AG08395 (cell line): ENCODE measurements at places on chromosomes 1 and 21.
A peak's percentile ranks its signal among the peaks of the same experiment; 100 is the strongest.

- DNase-seq: no peak
Observed at GRCh38 chr1:99252630-99253029, 11.7 kb upstream of the PLPPR4 start.

DNA sequence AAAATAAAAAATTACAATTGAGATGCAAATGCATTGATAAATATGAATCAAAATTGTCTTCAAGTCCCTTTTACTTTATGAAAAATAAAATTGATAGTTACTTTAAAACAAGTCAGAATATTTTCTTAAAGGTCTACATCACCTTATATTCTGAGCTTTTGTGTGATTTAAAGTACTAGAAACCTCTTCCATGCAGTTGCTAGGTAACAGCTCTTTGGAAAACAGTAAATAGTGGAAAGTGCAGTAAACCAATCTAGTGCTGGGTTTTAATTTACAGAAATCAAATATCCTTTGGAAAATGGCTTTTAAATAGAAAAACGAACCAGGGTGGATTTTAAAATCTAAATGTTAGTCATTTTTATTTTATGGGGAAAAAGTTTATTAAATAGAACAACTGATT lies 227.9 kb downstream of the KCNT2 start:
- DNase-seq: no peak

GRCh38 chr21:35601211-35601610 lies 459.1 kb downstream of the SETD4 start:
- no peak for DNase-seq

GRCh38 chr21:44426663-44427191 lies 28.6 kb upstream of the LRRC3 start:
- DNase-seq: no peak

DNA sequence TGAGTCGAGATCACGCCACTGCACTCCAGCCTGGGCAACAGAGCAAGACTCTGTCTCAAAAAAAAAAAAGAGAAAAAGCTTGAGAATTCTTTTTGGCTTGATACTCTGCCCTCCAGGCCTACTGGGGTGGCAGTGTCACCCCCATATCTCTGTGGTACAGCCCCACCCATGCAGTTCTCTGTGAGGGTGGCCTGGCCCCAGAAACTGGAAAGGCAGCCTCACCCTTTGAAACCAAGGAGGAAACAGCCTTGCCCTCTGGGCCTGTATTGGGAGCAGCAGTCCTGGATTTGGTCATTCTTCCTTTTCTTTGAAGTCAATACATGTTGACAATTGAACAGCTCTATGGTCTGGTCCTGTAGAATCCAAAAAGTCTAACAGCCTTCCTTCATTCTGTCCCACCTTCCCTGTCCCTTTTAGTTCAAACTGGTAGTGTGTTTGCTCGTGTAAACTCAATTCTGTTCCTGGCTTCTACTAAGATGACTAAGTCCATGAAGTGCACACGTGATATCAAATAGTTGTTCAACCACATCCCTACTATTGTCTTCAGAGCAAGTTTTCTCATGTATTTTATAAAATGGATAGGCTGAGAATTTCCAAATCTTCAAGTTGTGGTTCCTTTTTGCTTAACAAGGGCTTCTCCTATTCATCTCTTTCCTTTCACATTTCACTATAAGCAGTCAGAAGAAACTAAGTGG lies 13.2 kb downstream of the ST7L start:
- no peak for DNase-seq

- peak; percentile 33 for DNase-seq
Observed at GRCh38 chr1:66168467-66168887, 365.5 kb upstream of the SGIP1 start.

- DNase-seq: no peak
Observed at GRCh38 chr1:4709641-4710040, 55.2 kb downstream of the AJAP1 start.

GRCh38 chr1:53895421-53895820 lies 1.4 kb downstream of the DIO1 start:
- DNase-seq: no peak

- no peak for DNase-seq
Observed at GRCh38 chr1:225477296-225477911, 49.6 kb upstream of the LBR start.

DNA sequence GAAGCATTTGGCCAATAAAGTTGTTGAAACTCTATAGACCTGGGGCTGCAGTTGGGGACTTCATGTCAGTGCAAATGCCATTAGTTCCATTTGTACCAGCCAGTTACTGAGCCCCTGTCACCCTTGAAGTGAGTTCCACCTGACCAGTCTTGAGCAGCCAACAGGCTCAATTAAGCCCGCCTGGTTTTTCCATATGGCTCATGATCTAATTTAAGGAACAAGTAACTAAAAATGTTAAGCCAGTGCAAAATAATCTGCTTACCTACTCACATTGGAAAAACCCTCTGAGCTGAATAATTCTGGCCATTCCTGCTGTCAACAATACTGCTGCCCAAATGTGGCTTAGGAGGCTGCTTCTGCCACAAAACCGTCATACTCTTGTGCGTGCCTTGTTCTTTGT lies 21.6 kb downstream of the NSUN4 start:
- no peak for DNase-seq

GRCh38 chr1:95096218-95096841 lies 20.8 kb upstream of the TLCD4 start:
- no peak for DNase-seq

DNA sequence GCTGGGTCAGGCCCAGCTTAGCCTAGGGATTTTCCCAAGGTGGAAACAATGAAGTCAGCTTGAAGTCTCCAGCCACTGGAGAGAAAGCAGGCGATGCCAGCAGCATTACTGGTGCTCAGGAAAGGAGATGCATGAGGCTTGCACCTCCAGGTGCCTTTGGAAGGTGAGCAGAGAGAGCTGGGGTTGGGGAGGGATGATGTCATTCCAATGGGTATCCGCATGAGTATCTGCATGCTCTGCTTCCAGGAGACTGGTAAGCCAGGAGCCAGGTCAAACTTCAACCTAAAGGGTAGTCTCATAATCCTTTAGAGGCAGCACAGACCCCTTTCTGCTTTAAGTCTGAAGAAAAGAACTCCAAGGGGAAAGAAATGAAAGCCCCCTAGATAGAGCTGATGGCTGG lies 68.8 kb downstream of the KDM1A start:
- no peak for DNase-seq

- no peak for DNase-seq
Observed at GRCh38 chr1:218705391-218705790, 360.3 kb downstream of the TGFB2 start.

DNA sequence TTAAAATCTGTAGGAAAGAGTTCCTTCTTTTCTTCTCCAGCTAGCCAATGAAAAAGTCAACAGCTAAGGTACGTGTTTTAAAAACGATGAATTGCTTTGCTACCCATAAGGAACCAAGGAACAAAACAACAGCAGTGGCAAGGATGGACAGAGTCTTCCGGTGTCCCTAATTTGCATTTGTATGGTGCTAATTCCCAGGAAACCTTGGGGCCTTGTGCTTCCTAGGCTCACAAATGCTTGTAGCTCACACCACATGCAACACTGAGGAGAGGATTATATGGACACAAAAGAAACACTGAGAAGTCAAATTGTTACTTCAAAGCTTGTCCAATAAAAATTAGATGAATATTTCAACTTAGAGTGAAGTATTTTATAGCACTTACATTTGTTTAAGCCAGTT lies 1.8 kb upstream of the PGBD5 start:
- no peak for DNase-seq

GRCh38 chr21:32046191-32046590 lies 173.4 kb downstream of the HUNK start:
- DNase-seq: no peak

DNA sequence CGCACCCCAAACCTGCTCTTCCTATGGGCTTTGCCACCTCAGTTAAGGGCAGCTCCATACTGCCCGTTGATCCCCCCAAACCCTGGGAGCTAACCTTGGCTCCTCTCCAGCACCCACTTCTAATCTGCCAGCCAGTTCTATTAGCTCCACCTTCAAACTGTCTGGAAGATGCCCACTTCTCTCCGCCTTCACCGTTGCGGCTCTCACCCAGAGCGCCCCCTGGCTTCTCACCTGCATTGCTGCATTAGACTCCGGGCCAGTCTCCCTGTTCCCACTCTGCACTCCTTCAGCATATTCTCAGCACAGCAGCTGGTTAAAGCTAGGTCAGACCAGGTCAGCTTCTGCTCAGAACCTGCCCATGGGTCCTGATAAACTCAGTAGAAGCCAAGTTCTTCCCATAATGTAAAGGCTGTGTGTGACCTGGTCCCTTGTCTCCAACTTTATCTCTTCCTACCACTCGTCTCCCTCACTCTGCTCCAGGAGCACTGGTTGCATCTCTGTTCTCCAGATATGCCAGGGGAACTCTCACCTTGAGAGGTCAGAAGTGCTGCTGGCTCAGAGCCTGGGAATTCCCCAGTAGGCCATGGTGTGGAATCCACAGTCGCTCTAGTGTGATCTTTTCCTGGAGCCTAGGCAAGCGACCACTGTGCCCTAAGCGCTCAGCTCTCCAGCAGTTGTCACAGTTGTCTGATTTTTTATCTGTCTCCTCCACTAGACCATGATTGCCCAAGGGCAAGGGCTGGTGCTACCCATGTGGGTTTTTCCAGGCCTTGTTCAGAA lies 150.3 kb downstream of the HMGB4 start:
- peak; percentile 20 for DNase-seq

DNA sequence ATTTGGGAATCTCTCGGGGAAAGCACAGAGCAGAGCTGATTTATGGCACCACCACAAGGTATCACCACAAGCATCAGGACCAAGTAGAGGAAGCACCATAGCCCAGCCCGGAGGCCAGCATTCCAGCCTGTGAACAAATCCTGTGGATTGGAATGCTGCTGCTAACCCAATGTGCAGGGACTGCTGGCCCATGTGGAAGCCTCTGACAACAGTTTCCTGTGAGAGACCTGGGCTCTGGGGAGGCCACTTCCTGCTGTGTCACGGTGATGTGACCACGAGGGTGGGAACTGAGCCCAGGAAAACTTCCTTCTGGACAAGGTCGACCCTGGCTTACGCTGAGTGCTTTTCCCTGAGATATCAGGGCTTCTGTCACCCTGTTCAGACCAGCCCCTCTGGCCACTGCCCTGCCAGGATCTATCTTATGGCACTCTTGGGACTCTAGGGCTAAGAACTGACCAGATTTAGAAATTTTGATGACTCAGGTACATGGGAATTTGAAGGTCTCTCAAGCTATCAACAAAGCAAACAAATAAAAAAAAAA lies 88.3 kb upstream of the NGF start:
- peak; percentile 87 for DNase-seq

- no peak for DNase-seq
Observed at GRCh38 chr1:230072866-230073265, 5.8 kb downstream of the GALNT2 start.

DNA sequence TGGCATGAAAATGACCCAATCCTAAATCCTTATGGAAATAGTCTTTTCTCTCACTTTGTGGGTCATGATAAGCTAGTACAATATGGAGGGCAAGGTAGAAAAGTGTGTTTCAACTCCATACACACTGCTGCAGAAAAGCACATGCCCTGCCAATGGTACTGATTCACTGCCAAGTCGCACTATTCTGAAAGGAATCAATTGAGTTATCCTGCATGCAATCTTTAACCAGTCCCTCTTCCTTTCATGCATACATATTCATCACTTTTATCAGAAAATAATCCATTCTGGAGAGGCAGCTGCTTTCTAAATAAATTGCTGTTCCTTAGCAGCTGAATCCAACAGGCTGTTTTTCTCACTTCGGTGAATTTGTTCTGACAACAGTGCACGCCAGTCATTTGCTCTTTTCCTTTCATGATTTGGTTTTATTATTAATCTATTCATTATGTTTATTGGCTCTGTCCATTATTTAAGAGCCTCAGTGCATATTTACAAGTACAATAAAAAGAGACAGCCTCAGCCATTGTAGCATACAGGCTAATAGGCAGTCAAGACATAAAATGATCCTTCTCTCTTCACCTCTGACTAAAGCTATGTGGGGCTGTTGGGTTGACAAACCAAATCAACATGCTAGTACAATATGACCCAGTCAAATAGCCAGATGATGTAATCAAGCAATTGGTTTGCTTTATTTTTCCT lies 108.8 kb downstream of the CHD1L start:
- DNase-seq: no peak

- no peak for DNase-seq
Observed at GRCh38 chr1:247456021-247456420, 1.9 kb downstream of the OR2B11 start.

GRCh38 chr1:221699978-221700519 lies 41.8 kb downstream of the DUSP10 start:
- no peak for DNase-seq

GRCh38 chr1:44012941-44013609 lies 18.2 kb downstream of the SLC6A9 start:
- no peak for DNase-seq

DNA sequence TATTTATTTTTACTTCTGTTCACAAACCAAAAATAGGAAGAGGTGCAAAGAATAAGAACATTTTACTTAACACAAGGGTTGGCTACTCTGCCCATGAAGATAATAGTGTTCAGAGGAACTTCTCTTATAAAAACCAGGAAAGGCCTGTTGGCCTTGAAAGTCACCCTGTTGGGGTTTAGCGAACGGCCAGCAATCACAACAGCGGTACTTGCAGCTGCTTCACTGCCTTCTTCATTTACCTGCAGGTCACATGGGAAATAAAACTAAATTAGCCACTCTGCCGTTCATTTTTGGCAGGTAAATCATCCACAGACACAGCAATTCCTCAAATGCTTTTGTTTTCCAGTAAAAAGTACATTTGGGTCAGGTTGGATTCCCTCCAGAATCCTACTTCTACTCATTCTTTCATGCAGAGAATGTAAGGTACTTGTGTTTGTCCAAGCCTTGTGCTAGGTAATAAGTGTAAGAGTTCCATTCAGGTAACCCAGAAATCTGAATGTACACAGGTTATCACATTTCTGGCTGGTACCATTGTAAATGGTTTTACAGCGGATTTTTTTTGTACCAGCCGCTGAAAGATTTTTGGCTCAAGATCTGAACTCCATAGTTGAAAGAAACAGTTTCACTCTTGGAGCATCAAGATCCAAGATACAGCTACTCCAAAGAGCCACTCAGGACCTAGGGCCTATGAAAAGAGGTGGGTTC lies 13.1 kb downstream of the SERPINC1 start:
- DNase-seq: no peak

DNA sequence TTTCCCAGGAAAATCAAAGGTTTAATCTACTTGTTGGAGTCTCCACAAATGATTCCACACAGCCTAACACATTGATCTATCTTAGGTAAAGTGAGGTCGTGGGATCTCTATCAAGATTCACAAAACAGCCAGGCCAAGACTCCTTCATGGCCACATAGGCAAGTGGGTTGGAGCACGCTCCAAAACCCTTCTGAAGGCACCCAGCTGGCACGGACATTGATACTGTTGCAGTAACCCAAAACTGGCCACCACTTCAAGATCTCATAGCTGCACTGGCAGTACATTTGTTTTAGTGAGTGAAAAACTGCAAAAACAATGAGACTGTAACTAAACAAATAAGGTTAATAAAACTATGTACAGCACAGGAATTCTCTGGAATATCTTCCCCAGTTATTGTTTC lies 61.9 kb downstream of the COLGALT2 start:
- no peak for DNase-seq
